ENCODE measurements at places on chromosomes 2 and 18.

- no peak for DNase-seq
Observed at GRCh38 chr18:44569391-44570055, 111.2 kb upstream of the SETBP1 start.

DNA sequence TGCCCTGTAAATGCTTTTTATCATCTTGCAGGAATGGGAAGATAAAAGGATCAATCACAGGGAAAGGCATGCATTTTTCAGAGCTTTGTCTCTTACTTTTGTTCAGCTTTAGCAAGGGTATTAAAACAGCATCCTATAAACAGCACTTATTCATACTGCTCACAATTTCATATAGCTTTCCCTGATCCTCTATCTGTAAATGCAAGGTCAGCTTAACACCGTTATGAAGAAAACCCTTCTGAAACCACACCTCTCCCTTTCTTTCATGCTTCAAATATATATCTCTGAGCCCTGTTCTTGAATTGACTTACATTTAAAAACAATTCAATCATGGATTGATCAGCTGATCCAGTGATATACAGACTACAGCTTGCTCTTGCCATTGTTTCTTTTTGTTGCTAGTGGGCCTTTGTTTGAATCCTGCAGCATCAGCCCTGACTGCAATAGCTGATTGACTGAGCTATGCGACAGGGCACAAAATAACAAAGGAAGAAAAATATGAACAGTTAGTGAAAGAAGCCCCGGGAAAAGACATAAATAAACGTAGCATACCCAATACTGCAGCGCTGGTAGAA lies 795.5 kb upstream of the CDH2 start:
- no peak for DNase-seq

GRCh38 chr2:48248251-48248933 lies 281.6 kb upstream of the STON1 start:
- no peak for DNase-seq

- no peak for DNase-seq
Observed at GRCh38 chr18:49127471-49128190, 176.9 kb upstream of the SMAD7 start.

DNA sequence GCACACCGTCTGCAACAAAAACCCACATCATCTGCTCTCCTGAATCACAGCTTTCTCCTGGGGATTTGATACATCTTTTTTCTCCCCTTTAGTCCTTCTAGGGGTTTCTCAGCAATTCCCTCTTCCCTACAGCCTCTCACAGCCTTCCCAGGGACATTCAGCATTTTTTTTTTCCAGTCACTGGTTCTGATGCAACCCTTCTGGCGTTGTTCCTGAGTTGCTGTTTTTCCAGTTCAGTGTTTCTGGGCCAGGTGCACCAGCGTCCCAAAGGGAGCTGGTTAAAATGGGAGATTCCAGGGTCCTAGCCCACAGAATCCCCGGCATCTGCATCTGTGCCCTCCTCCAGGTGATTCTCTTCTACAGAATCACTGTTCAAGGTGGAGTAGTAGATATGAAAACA lies 36.1 kb downstream of the ADCY3 start:
- no peak for DNase-seq

DNA sequence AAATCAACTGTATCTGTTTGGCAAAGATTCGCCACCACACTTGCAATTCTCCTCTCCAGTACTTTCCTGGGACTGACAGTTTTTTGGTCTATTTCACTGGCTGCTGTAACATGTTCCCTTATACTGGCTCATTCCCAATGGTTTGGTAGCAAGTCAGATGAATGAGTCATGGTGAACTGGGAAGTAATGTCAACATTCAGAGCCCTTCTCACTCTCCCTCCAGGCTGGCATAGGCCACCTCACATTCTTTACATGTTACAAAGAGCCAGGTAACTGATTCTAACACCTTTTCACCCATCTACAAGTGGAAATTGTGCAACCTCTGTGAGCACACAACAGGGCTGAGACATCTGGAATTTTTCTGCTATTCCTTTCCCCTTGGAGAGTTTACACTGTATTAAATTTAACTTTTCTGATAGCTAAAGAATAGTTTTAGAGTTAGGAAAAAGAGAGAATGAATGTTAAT lies 111.3 kb upstream of the TLK1 start:
- DNase-seq: no peak

GRCh38 chr2:174797781-174798276 lies 33.6 kb upstream of the CHRNA1 start:
- no peak for DNase-seq

- DNase-seq: no peak
Observed at GRCh38 chr2:214006601-214007000, 404.3 kb upstream of the VWC2L start.
